Stimulated activated naive B cell treated with anti-CD40 and anti-IgM and Interleukin-4, amounts not matched to agents 10 μg/mL and 1 μg/mL and 100 μg/mL, for 72 hours (primary cell): ENCODE measurements at places on chromosomes 2 and 18.

DNA sequence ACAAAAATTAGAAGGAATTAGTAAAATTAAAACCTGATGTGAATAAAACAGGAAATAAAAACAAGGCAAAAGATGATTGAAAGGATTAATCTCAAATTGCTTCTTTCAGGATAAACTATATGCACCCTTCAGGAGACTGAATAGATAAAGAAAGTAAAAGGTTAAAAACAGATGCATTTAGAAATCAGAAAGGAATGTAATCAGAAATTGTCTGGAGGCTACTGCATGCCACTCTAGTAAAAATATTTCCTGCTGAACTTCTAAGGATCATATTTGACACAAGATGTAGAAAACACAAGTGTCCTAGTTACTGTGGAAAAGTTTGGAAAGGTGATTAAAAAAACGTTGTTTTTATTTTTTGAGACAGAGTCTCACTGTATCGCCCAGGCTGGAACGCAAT is 16.2 kb downstream of the CHCHD5 start:
- H3K4me1 ChIP-seq: peaks cover 4% of the 10 kb centered on the region
- H3K4me3 ChIP-seq: no peak overlapping the region
- no peak overlapping the region for H3K27ac ChIP-seq
- no peaks in the 10 kb centered on the region for H3K36me3 ChIP-seq

- H3K4me1 ChIP-seq: no peaks in the 10 kb centered on the region
- no peak overlapping the region for H3K27ac ChIP-seq
- H3K36me3 ChIP-seq: no peaks in the 10 kb centered on the region
Measured at GRCh38 chr2:173982918-173983317, 17.7 kb upstream of the SP3 start.

- H3K36me3 ChIP-seq: no peaks in the 10 kb centered on the region
- H3K4me3 ChIP-seq: no peak overlapping the region
- H3K4me1 ChIP-seq: no peaks in the 10 kb centered on the region
- DNase-seq: no peak
Measured at GRCh38 chr2:192010073-192010472, 163.2 kb upstream of the CAVIN2 start.

GRCh38 chr2:188394931-188395472 is 103.3 kb downstream of the GULP1 start:
- H3K36me3 ChIP-seq: no peaks in the 10 kb centered on the region
- H3K4me3 ChIP-seq: no peak overlapping the region
- no peak overlapping the region for H3K27ac ChIP-seq
- H3K4me1 ChIP-seq: no peaks in the 10 kb centered on the region
- DNase-seq: no peak

GRCh38 chr18:46134920-46135675 is 30.9 kb downstream of the HAUS1 start:
- no peaks in the 10 kb centered on the region for H3K4me1 ChIP-seq
- no peak for DNase-seq
- H3K36me3 ChIP-seq: peaks cover 6% of the 10 kb centered on the region
- H3K27ac ChIP-seq: no peak overlapping the region
- no peaks in the 10 kb centered on the region for H3K27me3 ChIP-seq

DNA sequence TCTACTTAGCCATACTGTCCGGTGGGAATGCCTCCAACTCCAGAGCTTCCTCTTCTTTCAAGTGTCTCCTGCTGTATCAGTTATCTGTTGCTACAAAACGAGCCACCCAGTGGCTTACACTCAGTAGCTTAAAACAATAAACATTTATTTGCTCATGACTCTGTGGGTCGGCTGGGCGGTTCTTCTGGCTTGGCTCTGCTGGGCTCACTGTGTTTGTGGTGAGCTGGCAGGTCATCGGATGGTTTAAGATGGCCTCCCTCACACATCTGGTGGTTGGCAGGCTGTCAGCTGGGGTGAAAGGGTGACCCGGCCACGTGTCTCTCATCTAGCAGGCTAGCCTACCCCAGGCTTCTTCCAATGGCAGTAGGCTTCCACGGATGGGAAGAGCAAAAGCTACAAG is 122.4 kb upstream of the SLC1A4 start:
- peaks cover 10% of the 10 kb centered on the region for H3K36me3 ChIP-seq
- no peak overlapping the region for H3K27ac ChIP-seq
- no peak for DNase-seq
- peaks cover 10% of the 10 kb centered on the region for H3K4me1 ChIP-seq
- peak overlapping the region; percentile 42 for H3K4me3 ChIP-seq
- no peaks in the 10 kb centered on the region for H3K27me3 ChIP-seq

DNA sequence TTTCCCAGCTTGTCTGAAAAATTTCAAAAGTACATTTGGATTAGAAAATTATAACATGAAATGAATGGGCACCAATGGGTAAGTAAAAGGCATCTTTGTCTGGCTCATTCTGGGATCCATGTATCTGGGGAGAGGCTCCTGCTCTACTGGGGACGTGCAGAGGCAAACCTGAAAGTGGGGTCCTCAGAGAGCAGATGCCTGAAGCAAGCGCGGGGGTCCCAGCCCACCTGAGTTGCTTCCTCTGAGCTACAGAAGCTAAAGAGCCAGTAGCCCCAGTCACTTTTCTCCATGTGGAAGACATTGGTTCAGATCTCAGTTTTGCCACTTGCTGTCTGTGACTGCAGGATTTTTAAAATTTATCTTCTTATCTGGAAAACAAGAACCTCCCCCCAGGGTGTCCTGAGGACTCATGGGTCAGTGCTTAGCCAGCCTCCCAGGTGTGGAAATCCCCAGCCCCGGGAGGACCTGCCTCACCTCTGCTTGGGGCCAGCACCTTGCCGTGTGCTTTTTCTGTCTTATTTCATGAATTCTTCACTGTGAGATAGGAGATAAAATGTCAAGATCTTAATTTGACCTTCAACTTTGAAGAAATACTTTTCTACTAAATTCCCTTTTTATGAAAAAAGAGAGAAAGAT is 25.1 kb upstream of the ODC1 start:
- no peak overlapping the region for H3K27ac ChIP-seq
- H3K36me3 ChIP-seq: no peaks in the 10 kb centered on the region
- peaks cover 11% of the 10 kb centered on the region for H3K4me1 ChIP-seq
- no peak for DNase-seq
- no peaks in the 10 kb centered on the region for H3K27me3 ChIP-seq

DNA sequence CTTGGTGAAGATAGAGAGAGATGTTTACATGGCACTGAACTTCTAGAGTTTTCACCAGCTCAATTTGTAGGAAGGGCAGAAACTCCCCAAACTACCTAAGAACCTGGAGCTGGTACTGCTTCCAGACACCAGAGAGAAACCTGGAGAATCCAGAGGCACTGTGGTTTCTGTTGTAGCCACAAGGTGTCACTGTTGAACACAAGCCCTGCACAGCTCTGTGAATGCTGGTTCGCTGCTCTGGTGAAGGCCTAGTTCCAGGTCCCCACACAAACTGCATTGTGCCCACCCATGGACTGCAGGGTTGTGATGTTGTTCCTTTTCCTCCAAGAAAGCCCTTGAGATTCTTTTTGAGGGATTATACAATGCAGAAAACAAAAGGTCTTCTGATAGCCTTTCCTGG is 150.5 kb upstream of the HS6ST1 start:
- H3K27ac ChIP-seq: no peak overlapping the region
- H3K36me3 ChIP-seq: peaks cover 15% of the 10 kb centered on the region
- DNase-seq: no peak
- H3K4me3 ChIP-seq: no peak overlapping the region

DNA sequence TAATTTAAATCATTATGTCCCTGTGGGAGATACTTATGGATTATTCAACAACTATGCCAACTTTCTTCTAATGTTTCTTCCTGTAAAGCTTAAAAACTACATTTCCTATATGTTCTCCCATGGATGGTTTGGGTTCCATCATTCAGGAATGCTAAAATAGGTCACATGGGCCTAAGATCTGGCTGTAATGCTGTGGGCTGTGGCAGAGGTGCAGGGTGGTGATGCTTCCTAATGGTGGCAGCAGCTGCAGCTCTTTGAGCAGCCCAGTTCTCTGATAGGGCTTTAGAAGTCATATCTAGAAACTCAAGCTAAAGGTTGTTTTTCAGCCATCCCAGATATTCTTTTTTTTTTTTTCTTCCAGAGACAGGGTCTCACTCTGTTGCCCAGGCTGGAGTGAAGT is 266.1 kb downstream of the ZNF385B start:
- H3K4me3 ChIP-seq: no peak overlapping the region
- no peaks in the 10 kb centered on the region for H3K27me3 ChIP-seq

GRCh38 chr2:42099438-42100173 is 51.8 kb downstream of the PKDCC start:
- DNase-seq: no peak
- H3K4me1 ChIP-seq: peaks cover 60% of the 10 kb centered on the region
- H3K4me3 ChIP-seq: peak overlapping the region; percentile 64
- peaks cover 7% of the 10 kb centered on the region for H3K36me3 ChIP-seq
- no peaks in the 10 kb centered on the region for H3K27me3 ChIP-seq

GRCh38 chr18:5895299-5895875 is at the start of gene TMEM200C:
TMEM200C (minus strand) TSS chr18:5895522; CDS start chr18:5892063, 3,459 bp downstream.
- peak within 1 kb of the TSS; percentile 79 for H3K4me3 ChIP-seq
- peak within 1 kb of the TSS; percentile 25 for H3K27ac ChIP-seq
- H3K36me3 ChIP-seq: no peaks in the 10 kb centered on the region
- H3K27me3 ChIP-seq: peaks cover 69% of the 10 kb centered on the region
- no peak for DNase-seq

GRCh38 chr2:177178797-177179196 is 33.8 kb upstream of the HNRNPA3 start:
- no peak for DNase-seq
- H3K4me3 ChIP-seq: no peak overlapping the region
- no peaks in the 10 kb centered on the region for H3K36me3 ChIP-seq
- H3K27me3 ChIP-seq: no peaks in the 10 kb centered on the region
- H3K27ac ChIP-seq: no peak overlapping the region

- no peaks in the 10 kb centered on the region for H3K36me3 ChIP-seq
- H3K27ac ChIP-seq: no peak overlapping the region
- H3K27me3 ChIP-seq: no peaks in the 10 kb centered on the region
- DNase-seq: no peak
Measured at GRCh38 chr2:195304310-195304709, 352.7 kb upstream of the SLC39A10 start.

GRCh38 chr2:225131898-225132297 is 89.6 kb upstream of the DOCK10 start:
- no peak overlapping the region for H3K27ac ChIP-seq
- H3K36me3 ChIP-seq: no peaks in the 10 kb centered on the region
- H3K4me3 ChIP-seq: no peak overlapping the region

DNA sequence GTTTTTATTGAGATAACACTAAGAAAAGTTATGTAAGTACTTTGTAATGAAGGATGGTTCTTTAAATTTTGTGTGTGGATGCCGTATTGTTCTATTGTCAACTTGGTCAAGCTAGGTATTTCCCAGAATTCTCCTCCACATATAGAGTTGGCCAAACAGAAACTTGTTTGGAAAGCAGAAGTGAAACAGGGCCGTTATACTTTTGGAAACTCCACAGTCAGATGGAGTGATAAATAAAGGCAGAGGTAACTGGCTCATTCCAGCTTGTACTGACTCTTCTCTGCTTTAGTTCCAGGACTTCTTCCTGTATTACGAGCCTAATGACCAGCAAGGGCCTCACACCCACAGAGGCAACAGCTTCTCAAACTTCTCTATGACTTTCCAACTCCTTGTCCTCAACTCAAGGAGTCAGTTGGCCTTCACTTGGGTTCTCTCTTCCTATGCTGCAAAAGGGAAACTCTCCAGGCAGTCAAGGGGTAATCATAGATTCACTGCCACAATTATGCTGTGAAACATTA is 16.4 kb upstream of the STARD7 start:
- H3K27me3 ChIP-seq: no peaks in the 10 kb centered on the region
- H3K4me1 ChIP-seq: peaks cover 21% of the 10 kb centered on the region
- DNase-seq: peak; percentile 47
- peak overlapping the region; percentile 91 for H3K27ac ChIP-seq
- peak overlapping the region; percentile 2 for H3K4me3 ChIP-seq

DNA sequence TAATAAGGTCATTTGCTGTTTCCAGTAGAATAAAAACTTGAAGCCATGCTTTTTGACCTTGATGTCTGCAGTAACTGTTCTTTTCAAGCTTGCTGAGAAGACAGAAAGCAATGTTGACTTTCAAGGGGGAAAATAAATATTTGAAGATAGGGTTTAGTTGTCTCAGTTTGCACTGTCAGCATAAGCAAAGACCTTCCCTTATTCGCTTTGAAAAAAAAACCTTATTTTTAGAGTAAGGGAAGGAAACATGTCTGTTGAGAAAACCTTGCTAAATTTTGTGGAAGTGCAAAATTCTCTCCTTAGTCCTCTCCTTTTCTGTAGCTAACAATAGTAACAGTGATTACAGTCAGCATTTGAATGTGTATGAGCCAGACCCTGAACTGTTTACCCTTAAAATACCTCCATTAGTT is 43.1 kb downstream of the MAP4K4 start:
- no peak overlapping the region for H3K27ac ChIP-seq
- H3K4me1 ChIP-seq: peaks cover 59% of the 10 kb centered on the region
- DNase-seq: no peak

DNA sequence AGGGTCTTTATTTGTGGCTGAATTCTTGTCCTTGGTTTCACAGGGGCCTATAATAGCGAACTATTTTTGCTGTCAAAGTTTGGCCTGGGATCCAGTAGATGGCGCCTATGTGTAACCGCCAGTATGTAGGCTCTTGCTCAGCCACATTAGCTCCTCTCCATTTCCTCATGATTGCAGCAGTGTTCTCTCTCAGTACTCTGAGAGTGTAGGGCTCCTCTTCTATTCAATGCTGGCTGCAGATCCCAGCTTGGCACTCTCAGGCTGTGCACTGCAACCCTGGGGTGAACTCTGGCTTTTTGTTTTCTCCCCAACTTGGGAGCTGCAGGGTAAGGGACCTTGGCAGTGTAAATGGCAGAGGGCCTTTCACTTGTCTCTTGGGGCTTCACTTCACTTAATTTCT is 344.6 kb upstream of the CHAC2 start:
- no peak overlapping the region for H3K4me3 ChIP-seq
- DNase-seq: no peak
- no peak overlapping the region for H3K27ac ChIP-seq
- H3K4me1 ChIP-seq: peaks cover 12% of the 10 kb centered on the region
- H3K36me3 ChIP-seq: no peaks in the 10 kb centered on the region

DNA sequence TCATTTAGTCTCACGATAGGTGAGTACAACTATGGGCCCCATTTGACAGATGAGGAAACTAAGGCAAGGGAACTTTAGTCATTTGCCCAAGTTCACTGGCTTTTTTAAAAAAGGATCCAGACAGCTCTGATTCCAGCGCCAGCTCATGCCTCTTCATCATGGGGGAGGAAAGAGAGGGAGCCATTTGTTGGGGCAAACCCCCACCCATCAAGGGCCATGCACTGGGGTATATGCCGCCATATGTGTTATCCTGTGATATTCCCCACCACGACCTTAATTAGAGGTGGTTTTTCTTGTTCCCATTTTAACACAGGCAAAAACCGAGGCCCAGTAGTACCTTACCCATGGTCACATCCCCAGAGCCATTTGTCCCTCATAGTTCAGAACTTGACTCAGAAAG is 649 bp upstream of the GPBAR1 start:
- H3K4me1 ChIP-seq: peaks cover 58% of the 10 kb centered on the region
- H3K4me3 ChIP-seq: no peak overlapping the region
- H3K36me3 ChIP-seq: peaks cover 50% of the 10 kb centered on the region
- no peak for DNase-seq

- H3K4me1 ChIP-seq: no peaks in the 10 kb centered on the region
- H3K27me3 ChIP-seq: no peaks in the 10 kb centered on the region
- no peak for DNase-seq
- no peak overlapping the region for H3K27ac ChIP-seq
- no peaks in the 10 kb centered on the region for H3K36me3 ChIP-seq
Measured at GRCh38 chr2:63818271-63818670, 23.4 kb upstream of the UGP2 start.
